ENCODE measurements at places on chromosomes 2 and 18.

DNA sequence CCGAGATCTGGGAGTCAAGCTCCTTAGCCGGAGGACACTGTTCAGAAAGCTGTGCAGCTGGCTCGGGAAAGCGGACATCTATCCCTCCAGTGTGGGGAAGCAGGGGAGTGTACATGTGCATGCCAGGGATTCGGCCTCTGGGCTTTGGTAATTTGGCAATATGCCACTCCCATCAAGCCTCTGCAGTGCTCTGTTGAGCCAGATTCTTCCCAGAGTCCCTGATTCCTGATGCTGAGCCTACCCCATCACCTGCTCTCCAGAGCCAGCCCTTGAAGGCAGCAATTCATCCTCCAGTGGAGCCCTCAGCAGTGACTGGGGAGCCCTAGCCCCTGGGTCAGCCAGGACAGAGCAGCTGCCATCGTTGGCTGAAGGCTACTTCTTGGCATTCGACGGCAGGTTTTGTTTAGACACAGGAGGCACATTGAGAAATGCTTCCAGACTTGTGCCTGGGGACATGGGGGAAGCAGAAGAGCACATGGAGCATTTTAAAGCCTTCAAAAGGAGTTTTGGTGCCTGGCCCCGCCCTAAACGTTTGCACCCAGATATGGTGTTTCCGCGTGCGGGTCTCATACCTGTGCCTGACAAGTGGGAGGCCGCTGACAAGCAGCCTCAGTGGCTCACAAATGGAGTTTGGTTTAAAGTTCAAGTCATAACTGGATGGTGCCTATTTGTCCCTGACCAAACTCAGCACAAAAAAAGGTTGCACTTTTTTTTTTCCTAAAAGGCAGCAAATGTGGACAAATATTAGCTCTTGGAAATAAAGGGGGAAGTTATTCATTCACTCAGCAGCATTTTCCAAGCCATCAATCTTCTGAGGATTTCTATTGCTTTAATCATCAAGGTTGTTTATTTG lies 272.8 kb downstream of the CYRIA start:
- no peak for DNase-seq

- DNase-seq, result no peak
Observed at GRCh38 chr2:179528576-179529069, 264.0 kb upstream of the SESTD1 start.

DNA sequence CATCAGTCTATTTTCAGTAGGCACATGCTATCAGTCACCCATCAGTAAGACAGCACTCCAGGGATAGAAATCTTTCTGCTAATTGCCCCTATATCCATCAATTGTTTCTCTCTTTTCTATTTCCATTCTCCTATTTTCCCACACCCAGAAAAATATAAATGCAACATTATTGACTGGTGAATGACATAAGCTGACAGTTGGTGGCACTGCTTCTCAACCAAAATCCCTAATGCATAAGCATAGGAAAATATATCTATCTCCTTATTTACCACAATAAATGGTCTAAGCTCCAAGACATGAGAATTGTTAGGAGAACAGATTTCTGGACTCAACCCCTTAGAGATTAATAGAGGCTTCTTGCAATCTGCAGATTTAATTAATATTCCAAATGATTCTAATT lies 64.0 kb upstream of the REG3A start:
- no peak for DNase-seq

- DNase-seq, result no peak
Observed at GRCh38 chr2:128306931-128307460, 11.7 kb downstream of the HS6ST1 start.

DNA sequence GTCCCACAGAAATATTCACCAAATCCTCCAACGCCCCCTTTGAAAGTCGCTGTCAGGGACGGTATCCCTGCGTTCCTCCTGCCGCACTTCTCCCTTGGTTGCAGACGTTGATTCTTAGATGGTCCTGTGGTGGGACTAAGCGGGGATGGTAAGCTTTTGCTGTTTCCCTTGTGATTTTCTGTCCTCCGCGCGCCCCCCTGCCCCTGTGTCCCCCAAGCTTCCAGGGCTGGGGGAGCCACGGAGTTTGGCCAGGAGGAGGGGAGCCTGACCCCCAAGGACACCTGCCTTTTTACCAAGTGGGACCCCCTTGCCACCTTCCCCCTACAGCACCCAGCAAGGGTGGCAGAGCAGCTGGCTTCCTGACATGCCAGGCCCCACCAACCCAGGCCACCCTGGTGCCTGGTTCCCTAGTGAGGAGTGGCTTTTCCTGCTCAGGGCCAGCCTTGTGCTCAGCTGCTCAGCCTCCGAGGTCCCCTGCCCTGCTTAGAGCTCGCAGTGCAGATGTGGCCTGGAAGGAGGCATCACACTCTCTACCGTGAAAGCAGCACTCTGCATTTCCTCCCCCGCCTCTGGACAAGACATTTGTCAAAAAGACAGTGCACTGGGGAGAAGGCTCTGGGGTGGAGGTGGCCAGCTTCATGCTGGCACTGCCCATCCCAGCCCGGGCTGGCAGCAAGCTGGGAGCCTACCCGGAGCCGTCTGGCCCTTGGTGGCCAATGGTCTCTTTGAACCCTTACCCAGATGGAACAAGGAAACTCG lies 49.4 kb downstream of the TWIST2 start:
- DNase-seq, result no peak

GRCh38 chr18:68733707-68734106 lies 18.8 kb upstream of the TMX3 start:
- no peak for DNase-seq

- no peak for DNase-seq
Observed at GRCh38 chr2:196259507-196260481, 88.4 kb upstream of the STK17B start.

DNA sequence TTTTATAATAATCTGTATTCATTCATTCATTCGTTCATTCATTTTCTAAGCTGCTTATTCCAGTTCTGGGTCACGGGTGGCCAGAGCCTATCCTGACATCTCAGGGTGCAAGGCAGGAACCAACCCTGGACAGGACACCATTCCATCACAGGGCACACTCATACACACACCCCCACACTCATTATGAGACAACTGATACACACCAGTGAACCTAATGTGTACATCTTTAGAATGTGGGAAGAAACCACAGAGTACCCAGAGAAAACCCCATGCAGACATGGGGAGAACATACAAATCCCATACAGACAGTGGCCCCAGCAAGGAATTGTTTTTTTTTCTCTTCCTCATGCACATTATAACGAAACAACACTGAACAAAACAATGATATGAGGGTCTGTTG lies 54.7 kb downstream of the RTN4 start:
- no peak for DNase-seq

DNA sequence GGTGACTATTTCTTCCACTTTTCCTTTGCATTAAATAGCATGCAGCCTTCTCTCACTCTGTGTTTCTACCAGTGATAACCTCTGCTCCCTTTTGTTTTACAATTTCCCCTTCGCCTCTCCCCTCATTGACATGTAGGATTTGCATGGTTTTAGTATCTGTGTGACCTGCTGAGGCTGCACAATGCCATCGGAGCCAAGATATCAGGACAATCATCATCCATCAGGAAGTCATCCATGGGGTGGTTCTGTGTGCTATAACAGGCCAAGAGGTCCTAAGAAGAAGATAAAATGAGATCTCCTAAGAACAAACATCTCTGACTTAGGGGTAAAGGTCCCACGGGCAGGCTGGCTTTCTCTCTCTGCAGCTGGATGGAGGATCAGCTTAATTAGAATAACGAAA lies 65.6 kb downstream of the EHD3 start:
- DNase-seq, result no peak

DNA sequence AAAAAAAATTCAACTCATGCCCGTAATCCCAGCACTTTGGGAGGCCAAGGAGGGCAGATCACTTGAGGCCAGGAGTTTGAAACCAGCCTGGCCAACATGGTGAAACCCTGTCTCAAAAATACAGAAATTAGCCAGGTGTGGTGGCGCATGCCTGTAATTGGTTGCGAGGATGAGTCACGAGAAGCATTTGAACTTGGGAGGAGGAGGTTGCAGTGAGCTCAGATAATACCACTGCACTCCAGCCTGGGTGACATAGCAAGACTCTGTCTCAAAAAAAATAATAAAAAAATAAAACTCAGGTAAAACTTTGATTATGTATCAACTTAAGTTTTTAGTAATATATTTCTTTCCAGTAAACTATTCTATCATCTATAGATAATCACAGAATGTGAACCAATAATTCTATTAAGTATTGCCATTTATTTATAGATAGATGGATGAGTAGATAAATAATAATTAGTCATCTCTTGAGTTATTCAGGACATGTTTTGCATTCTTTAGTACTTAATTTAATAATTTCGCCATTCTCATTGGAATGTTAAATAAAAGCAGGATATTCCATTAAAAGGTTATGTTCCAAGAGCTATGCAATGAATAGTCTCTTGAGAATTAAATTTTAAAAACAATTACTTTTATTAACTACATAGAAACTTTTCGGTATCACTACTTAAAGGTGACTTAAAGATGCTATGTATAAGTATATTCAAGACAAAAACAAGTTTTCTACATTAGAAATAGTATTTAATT lies 48.7 kb downstream of the WDPCP start:
- no peak for DNase-seq

DNA sequence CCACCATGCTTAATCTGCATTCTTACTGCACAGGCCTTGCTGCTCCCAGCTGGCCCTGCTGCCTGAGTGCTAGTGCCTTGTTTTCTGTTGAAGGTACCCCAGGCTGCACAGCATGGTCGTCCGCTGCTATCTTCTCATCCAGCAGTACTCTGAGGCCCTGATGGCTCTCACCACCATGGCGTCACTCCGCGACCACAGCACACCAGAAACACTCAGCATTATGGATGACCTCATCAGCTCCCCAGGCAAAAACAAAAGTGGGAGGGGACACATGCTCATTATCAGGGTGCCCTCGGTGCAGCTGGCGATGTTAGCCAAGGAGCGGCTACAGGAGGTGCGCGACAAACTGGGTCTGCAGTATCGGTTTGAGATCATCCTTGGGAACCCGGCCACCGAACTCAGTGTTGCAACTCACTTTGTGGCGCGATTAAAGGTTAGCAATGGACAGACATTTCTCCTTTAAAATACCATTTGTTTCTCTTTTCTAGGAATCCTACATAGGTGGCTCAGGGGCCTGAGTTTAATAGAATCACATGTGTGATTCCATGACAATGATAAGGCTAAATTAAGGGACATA lies 110.5 kb downstream of the ESCO1 start:
- no peak for DNase-seq

GRCh38 chr18:65415098-65415497 lies 335.7 kb upstream of the CDH7 start:
- DNase-seq, result no peak

DNA sequence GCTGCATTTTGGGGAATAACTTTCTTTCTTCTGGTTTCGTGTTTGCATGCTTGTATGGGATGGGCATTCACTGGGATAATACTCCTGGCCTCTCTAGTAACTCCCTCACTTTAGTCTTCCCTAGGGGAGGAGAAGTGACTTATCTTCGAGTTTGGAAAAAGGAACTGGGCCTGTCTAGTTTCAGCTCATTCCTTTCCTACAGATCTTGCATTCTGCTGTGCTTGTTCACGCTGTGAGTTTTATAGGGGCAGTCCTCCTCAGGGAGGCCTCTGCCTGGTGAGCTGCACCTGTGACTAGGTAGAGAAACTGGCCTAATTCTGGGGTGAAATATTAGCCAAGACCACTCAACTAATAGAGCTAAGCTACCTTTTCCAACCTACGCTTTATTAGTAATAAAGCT lies 50.9 kb downstream of the PHLPP1 start:
- no peak for DNase-seq

DNA sequence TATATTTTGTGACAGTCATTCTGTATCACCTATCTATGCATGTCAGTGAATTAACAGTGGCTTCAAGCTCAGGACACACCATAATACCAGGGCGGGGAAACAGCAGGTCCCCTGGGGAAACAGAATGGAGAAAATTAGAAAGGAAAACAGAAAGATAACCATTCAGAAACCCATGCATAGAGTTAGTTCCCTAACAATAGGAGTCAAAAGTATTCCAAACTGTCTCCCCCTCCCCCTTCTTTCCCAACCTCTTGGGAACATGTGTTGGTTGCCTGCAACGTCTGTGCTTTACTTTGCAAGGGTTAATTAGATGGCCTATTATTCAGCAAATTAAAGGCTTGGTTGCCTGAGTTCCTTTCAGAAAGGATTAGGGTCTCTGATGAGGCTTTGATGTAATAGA lies 176.4 kb downstream of the MYO3B start:
- no peak for DNase-seq

- DNase-seq, result no peak
Observed at GRCh38 chr2:196336715-196337114, 165.3 kb upstream of the STK17B start.

DNA sequence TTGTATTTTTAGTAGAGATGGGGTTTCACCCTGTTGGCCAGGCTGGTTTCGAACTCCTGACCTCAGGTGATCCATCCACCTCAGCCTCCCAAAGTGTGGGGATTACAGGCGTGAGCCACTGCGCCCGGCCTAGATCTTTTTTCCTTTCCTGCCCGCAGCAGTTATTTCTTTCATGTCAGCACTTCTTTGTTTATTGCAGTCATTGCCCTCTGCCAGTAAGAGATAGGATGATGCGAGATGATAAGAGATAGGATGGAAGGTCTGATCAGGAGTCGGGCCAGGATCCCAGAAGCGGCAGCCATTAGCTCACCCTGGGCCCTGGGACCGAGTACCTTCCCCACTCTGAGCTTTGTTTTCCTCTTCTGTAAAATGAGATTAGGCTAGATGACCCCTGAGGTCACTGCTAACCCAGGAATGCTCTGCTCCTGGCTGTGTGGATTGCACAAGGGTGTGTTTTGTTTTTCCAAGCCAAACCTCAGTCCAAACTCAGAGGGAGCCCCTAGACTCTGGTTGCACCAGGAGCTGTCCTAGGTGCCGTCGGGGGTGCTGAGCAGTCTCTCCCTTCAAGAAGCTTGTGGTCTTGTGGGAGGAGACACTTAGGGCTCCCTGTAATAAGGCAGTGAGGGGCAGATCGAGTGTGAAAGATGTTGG lies 63.3 kb downstream of the LPIN1 start:
- DNase-seq, result no peak

- DNase-seq, result no peak
Observed at GRCh38 chr2:3575534-3576262, 638 bp downstream of the RPS7 start.

DNA sequence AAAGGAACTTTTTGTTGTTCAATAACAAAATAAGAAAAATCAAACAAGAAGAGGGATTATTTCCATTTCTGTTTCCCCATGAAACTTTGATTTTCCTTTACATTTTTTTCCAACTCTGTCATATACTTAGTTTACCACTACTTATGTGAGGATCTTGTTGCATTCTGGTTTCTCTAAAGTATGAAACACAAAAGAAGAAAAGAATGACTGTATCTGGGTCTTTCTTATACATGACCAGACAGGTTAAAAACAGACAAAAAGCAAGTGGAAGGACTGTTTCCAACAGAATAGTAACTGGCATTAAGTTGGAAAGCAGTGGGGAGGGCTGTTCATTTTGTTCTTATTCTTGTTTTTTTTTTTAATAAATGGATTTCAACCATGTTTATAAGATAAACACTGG lies 1207.8 kb upstream of the FAM98A start:
- DNase-seq, result no peak
